NCI-H1105 (cell line): ENCODE measurements at places on chromosomes 1 and 21.
A peak's percentile ranks its signal among the peaks of the same experiment; 100 is the strongest.

DNA sequence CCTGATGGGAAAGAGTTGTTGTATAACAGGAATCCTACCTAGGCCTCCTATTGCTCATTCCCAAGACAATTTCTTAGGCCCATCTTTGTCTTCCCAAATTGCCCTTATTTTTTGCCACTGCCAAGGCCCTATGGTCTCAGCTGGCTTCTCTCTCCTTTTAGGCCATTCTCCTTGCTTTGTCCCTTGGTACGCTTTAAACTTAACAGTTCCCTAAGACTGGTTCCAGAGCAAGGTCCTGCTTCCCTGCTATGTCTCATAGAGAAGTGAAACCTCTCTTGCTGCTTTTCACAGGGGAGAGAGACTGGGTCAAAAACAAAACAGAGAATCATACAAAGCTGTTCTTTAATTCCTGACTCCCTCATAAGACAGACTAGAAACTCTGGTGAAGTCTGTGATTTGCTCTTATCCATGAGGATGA is 77.1 kb downstream of the XCL2 start:
- DNase-seq = no peak

DNA sequence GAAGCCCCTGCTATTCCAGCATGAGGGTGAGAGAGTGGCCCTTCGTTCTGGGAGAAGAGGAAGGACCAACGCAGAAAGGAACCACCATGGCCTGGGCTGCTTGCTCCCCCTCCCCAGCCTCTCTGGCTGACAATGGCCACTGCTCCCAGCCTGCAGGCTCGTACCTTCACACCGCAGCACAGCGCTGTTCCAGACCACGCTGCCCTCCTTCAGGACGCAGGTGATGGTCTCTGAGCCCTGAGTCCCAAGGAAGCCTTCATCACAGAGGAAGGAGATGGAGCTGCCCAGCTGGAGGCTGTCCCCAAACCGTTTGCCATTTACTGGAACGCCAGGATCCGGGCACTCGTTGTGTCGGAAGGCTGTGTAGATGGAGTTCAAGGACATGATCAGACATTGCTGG is 124.9 kb upstream of the HMGB4 start:
- no peak for DNase-seq

GRCh38 chr1:226601456-226601855 is 52.9 kb downstream of the STUM start:
- no peak for DNase-seq

- DNase-seq = no peak
Observed at GRCh38 chr21:16280686-16281091, 550.9 kb downstream of the USP25 start.

DNA sequence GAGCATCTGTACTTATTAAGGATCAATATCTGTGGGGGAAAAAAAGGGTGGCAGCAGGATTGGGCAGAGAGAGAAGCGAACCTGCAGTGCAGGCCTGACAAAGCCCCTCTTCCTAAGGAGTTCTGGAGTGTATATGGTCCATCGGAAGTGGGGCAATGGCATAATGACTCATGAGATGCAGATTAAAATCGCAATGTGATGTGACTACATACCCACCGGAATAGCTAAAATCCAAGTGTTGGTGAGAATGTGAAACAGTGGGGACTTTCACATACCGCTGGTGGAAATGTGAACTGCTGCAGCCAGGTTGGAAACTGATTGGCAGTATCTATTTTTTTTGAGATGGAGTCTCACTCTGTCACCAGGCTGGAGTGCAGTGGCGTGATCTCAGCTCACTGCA is 8.2 kb upstream of the CREG1 start:
- DNase-seq = no peak

DNA sequence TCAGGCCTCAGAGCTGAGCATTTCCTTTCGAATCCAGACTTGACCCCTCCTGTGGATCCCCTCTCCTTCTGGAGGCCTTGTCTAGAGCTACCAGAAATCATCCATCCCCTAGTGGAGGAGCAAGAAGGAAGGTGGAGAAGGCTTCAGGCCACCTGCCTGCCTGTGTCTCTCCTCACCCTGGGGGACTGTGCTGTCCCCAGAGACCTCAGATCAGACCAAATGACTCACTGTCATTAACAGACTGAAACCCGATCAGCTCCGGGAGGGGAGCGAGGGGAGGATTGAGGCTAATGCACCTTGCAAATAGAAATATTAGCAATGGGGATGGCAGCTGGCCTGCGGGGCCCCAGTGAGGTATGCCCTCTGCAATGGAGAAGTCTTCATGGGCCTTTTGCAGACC is 2.1 kb downstream of the MYBPH start:
- peak; percentile 41 for DNase-seq

GRCh38 chr1:117096951-117097408 is 24.6 kb downstream of the TRIM45 start:
- DNase-seq = no peak

GRCh38 chr1:161196111-161196510 is 2.7 kb downstream of the ADAMTS4 start:
- DNase-seq = no peak

GRCh38 chr21:35488946-35489345 is 439.8 kb upstream of the RUNX1 start:
- DNase-seq = no peak
